ENCODE measurements at places on chromosomes 6 and 20.

DNA sequence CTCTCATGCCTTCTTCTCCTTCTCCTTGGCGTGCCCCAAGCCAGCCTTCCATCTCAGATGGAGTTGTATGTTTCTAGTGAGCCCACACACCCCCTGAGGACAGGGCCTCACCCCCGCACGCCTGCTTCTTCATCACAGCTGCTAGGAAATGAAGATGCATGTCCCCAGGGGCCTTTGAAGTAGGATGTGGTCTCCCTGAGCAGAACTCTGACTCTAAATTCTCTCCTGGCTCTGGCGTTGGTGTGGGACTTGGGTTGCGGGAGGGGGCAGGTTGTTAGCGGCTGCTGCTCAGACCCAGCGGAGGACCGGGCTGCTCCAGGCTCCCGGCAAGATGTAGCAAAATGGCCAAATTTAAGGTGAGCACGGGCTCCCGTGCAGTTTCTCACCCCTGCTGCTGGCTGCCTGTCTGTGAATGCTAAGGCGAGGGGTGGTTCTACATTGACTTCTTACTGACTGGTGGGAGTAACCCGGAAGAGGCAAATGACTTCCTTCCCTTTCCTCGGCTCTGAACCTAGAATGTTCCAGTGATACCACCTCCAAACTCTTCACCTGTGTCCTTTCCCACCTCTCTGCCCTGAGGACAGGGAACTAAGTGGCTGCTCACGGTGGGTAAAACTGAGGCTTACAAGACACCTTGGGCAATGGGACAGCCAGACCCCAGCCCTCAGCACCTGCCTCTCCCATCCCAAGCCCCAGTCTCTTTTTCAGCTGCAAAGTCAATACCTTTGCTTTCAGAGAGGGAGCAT is 8.8 kb downstream of the SYNJ2 start:
- peak; percentile 62 for DNase-seq

- peak; percentile 10 for DNase-seq
Observed at GRCh38 chr20:59020938-59021551, 1.8 kb downstream of the TUBB1 start.

- DNase-seq, result peak; percentile 26
Observed at GRCh38 chr20:38049800-38050199, 16.3 kb downstream of the RPRD1B start.

- DNase-seq, result no peak
Observed at GRCh38 chr6:169997930-169998218, 246.5 kb downstream of the ERMARD start.

GRCh38 chr20:3510110-3510509 is 39.3 kb downstream of the ATRN start:
- no peak for DNase-seq

- no peak for DNase-seq
Observed at GRCh38 chr20:40319056-40319455, 370.0 kb downstream of the MAFB start.

GRCh38 chr6:6721606-6722005 is 133.1 kb downstream of the LY86 start:
- DNase-seq, result no peak

- DNase-seq, result no peak
Observed at GRCh38 chr20:13221673-13222318, 722 bp downstream of the ISM1 start.

- no peak for DNase-seq
Observed at GRCh38 chr6:100186552-100186951, 192.5 kb upstream of the MCHR2 start.

- no peak for DNase-seq
Observed at GRCh38 chr6:150069706-150070105, 785 bp upstream of the ULBP3 start.

DNA sequence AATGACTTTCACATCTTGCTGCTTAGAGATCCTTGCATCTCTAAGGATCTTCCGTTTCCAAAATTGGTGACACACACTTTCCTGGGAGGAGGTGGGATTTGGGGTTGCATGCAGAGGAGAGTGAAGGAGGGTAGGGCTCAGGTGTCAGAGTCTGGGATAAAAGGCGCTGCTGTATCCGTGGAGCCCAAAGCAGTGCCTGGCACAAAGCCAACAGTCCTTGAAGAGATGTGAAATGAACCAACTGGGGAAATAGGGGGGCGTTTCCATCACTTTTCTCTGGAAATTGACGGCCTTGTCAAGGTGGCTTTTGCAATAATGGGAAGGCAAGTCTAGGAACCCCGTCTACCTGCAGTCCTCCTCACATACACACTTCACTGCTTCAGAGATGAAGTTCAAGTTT is 59.5 kb upstream of the NELFCD start:
- DNase-seq, result no peak

- no peak for DNase-seq
Observed at GRCh38 chr6:44161997-44162338, 3.3 kb downstream of the CAPN11 start.

DNA sequence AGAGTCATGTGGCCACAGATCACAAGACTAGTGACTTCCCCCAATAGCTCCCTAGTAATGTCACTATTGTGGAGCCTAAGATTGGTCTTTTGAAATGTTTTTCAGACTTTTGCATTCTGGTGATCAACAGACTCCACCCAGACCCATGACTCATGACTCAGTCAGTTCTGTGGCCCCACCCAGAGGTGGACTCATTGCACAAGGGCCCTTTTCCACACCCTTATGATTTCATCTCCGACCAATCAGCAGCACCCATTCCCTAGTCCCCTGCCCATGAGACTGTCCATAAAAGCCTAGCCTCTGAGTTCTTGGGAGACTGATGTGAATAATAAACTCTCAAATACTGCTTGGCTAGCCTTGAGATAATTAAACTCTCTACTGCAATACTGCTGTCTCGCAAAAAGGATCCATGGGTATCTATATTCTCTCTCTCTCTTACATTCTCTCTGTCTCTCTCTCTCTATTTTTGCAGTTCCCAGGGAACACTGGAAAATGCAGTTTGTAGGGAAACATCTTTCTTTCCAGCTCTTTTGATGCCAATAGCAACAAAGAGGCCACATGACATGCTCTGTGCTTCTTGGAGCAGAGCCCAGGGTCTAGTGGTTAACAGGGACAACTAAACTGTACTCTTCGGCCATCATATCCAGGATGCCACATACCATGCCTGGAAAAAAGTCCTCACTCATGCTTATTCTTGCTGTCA is 71.3 kb upstream of the IYD start:
- DNase-seq, result peak; percentile 87

DNA sequence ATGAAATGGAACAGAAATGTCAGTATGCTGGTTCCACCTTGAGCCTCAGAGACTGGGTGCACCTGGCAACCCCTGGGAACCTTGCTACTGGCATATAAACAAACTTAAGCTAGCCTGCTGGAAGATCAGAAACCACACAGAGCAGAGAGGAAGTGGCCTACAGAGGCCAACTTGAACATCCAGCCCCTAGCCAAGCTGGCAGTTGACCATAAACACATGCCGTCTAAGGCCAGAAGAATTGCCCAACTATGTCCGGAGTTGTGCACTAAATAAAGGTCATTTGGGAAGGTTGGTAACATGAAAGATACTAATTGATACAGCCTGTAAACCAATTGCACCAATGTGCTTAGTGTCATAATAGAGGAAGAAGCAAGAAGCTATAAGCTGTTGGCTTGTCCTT is 266.6 kb upstream of the BTBD3 start:
- no peak for DNase-seq

DNA sequence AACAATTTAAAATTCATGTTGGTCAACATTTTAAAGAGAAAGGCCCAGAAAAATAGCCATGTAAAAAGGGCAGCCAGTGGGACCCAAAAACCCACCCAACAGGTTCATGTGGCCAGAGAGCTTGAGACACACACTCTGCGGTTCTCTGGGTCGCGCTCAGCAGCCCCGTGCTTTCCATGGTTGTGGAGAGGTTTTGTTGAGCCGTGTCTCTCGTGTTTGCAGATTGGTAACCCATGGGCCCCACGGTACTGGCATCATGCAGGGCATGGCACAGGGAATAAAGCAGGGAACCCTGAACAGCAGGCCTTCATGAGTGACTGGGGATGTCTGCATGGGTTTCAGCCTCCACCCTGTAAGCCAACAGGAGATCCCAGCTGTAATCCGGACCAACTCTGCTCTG is 127.7 kb upstream of the CST7 start:
- no peak for DNase-seq

DNA sequence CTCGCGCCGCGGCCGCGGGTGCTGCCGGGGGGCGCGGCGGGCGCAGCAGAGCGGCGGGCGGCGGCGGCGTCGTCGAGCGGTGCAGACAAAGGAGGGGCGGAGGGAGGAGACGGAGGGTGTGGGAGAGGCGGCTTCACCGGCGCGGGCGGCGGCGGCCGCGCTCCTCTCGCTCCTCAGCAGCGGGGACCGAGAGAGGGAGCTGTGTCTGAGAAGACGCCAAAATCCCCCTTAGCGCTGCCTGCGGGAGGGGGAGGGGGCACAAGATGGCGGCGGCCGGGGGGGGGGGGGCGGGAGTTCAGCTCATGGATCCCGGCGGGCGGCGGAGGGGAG is 296 bp downstream of the ADNP start:
- no peak for DNase-seq

GRCh38 chr6:109456710-109457561 is 1.4 kb upstream of the MICAL1 start:
- no peak for DNase-seq

- no peak for DNase-seq
Observed at GRCh38 chr6:107800564-107801164, 23.4 kb downstream of the SCML4 start.

DNA sequence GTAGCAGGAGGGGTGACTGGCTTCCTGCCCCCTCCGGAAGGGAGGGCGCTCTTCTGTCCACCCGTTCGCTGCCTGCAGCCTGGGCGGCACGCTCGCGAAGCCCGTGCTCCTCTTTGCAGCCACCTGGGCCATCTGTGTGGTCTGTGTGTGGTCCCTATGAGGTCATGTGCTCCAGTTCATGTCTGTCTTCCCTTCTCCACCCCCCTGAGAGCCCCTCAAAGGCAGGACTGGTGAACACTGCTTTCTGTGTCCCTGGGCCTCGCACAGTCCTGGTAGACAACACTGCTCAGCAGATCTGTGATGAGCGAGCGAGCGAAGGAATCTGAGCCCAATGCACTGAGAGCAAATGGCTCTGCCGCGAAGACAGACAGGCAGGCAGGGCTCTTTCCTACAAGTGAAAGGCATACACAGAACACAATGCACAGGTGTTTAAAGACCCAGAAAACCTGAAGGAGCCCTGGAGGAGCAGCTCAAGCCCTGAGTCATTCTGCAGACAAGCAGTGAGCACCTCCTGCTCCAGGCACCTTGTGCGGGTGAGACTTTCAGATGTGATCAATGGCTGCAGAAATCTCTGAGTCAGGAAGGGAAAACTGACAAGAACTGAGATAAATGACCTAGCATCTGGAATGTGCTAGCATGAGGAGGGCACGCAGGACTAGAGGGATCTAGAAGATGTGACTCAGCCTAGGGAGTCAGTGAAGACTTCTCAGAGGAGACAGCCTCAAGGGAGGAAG is 27.1 kb downstream of the PPP1R3G start:
- no peak for DNase-seq

DNA sequence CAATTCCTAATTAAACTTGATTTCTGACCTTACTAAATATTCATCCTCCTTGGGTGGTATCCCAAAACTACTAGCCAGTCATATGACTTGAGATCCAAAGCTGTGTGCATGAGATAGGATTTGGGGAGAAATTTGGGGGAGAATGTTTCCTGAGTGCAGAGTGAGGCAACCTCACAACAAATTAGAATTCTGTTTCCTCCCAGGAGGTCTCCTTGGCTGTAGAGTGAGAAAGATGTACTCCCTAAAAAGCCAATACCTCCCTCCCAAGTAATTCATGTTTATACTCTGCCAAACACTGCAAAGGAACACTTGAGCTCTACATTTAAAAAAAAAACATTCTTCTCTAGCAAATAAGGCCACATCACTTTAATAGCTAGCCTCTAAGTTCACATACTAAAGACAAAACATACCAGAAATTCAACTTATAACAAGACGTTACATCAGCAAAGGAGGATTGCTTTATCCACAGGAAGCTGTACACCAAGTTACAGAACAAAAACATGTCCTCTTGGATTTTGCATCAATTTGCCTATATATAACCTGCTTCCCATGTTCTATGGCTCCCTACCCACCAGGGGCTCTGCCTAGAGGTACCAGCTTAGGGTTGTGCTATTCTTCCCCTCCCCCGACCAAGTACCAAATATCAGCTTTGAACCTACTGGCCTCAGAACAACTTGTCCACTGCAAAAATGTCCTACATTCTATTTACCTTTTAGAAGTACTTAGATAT is 15.4 kb upstream of the TMEM30A start:
- no peak for DNase-seq

GRCh38 chr6:114707081-114707620 is 364.3 kb upstream of the HS3ST5 start:
- DNase-seq, result no peak

DNA sequence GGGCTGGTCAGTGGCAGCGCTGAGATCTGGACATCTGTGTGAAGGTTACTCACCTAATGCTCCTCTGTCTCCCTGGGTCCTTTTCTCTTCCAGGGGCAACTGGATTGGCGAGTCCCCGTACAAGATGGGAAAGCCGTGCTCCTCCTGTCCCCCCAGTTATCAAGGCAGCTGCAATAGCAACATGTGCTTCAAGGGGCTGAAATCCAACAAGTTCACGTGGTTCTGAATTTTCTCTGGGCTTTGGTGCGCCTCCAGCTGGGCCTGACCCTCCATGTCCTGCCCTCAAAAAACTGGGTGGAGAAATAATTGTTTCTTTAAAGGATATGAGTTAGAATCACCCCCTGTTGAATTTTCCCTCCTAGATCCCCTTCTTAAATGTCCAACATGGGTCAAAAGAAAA is 4.9 kb upstream of the HNF4A start:
- no peak for DNase-seq

DNA sequence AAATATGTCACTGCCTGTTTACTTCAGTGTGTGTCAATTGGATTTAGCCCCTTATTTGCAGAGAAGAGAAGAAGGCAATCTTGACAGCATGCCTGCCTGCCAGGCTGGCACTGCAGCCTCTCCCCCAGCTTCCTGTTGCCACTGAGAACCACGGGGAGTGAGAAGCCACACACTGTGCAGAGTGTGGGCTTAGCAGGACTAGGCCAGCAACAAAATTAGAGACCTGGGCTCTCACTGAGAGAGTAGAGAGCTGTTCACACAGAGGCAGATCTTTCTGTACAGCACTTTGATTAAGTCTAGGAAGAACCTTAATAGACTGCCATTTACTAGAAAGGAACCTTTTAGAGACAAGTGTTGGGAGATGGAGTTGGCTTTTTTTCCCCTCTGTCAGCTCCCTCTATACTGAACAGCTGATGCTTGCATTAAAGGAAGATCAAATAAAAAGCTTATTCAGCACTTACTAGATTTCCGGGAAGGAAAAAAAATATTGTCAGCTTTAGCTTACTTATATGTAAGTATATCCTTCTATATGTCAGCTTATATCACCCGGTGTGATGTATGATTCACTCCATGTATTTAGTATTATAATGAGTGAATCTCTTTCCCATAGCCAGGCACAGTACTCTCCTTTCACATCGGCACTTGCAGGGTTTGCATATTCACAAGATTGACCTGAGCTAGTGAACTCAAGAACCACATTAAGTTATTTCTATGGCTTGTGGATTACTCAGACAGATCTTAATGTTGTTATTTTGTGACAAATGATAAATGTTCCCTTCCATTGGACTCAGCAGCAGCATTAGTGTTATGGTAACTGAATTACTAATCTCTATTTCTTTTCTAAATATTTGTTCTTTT is 851.0 kb upstream of the EPHA7 start:
- DNase-seq, result no peak

- no peak for DNase-seq
Observed at GRCh38 chr6:16836144-16836981, 75.1 kb upstream of the ATXN1 start.

All from skeletal muscle cell (primary cell).